Activated T-helper 1 cell treated with anti-CD3 and anti-CD28 coated beads, Interleukin-2, amount 50 U/mL, for 16 hours (primary cell): ENCODE measurements at places on chromosomes 4 and X.

GRCh38 chr4:186134257-186134656 lies 29.8 kb downstream of the FAM149A start:
- no peak for DNase-seq

DNA sequence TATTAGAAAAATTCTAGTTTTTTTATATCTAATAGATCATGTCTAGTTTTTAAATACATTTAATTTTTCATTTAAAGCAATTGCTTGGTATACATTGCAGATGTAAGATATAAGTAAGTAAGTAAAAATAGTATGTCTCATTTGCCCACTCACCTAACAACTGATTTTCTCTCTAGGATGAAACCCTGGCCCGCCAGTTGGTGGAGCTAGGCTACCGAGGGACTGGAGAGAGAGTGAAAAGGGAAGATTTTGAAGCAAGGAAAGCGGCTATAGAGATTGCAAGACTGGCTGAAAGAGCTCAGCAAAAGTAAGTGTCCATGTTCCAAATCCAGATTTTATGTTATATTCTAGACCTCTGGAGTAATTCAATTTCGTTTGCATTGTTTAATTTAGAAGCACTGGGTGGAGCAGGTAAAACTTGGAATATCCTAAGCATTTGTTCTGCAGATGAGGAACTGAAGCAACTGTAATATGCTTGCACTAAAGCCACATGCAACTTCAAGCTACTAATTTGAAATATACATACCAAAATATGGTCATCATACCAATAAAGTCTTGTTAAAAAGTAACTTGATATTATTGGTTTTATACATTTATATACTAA lies 27.1 kb downstream of the CFAP299 start:
- DNase-seq, result peak; percentile 16

DNA sequence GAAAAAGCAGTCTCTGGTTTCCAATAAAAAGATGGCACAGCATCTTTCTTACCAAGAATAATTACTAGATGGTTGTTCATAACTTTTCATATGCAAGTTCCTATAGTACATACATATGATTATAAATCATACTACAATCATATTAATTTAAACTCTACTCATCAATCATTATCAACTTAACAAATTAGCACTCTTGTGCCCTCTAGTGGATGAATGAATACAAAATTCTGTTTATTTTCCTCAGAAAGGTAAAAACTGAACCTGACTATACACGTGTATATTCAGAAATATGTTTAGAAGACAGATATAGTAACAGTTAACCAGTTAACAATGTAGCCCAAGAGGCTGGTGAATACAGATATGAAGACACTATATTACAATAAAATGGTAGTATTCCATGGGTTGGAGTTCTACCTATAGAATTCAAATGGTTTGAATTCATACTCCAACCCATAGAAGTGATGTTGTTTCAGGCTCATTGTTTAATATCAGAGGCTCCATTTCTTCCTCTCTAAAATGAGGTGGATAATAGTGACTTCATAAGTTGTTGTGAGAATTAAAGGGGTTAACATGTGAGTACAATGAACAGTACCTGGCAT lies 100.0 kb downstream of the ADAMTS3 start:
- DNase-seq, result no peak

GRCh38 chr4:102959496-102959895 lies 60.0 kb downstream of the SLC9B1 start:
- DNase-seq, result no peak

DNA sequence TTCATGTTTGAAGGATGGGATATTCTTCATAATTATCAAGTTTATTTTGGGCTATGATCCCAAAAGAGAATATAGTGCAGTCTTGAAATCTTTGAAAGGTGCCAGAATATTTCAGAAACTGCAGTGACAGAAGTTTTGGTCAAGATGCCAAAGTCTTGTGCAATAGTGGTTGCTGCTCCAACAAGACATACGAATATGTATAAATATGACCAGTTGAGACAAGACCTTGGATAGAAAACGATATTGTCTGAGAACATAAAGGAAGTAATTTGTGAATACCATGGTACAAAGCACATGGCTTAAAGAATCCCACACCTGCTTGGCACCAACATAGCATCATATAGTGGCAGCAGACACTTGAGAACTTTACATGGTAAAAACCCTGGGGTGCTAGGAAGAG lies 48.6 kb upstream of the AMELX start:
- DNase-seq, result no peak
